ENCODE measurements at places on chromosomes 6 and 20.

- no peak for DNase-seq
These were observed 13.9 kb upstream of the CST7 start for GRCh38 chr20:24935140-24935539.

DNA sequence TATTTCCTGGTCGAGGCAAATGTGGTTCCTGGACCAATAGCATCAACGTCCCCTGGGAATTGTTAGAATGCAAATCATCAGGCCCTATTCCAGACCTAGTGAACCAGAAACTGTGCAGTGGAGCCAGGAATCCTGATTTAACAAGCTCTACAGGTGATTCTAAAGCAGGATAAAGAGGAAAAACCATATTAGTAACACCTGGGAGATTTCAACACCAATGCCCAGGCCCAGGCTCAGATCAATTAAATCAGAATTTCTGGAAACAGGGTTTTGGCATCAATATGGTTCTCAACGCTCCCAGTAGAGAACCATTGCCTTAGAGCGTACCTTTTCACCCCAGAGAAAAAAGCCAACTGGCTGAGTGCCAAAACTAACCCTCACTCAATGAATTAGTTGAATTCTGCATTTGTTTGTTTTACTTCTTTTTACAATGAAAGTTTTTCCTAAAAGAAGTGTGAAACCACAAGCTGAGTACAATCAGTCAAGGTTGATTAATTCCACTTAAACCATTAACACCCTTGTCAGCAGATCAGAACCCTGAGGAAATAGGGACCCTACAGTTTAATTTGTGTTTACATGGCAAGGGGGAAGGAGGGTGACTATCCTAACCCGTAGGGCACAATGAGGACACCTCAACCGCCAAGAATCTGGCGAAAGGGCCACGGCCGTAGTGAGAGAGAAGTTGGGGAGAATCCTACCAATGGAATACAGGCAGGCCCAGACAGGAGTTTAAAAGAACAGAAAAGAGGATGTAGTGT is 34.9 kb upstream of the LOC128125822 start:
- peak; percentile 21 for DNase-seq

DNA sequence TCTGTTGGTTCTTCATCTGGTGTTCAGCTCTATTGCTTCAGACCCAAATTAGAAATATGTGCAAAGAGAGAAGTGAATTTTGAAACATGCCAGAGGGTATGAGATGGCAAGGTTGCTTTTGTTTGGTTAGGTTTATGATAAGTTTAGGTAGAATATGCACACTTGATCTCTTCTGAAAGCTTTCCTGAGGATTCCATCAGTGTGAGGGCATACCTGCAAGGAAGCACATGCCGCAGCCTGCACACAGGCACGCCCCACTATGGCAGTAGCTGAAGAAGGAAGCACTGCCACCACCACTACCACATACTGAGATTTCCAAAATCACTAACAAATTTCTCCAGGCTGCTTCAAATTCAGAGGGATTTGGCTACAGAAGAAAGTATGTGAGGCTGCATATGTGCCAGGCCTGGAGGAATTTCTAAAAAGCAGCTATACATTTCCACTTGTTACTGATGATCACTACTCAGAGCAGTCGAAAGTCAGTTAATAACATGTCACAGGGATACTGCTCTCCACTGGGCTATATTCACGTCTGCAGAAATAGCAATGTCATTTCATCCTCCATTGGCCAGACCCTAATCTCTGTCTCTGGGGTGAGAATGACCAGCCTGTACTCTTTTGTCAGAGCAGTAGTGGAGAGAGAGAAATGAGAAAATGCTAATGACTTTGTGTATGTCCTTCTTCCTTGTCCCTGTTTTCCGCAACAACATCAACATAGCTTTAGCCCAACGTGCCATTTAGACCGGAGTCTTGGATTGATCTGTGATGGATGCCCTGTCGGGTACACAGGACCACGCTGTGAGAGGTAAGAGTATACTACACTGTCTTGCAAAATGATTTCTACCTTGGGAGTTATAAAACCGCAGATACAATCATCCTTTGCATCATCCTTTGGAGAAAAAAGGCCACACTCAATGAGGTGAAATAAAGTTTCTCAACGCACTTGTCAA is 396.7 kb downstream of the LAMA2 start:
- no peak for DNase-seq

DNA sequence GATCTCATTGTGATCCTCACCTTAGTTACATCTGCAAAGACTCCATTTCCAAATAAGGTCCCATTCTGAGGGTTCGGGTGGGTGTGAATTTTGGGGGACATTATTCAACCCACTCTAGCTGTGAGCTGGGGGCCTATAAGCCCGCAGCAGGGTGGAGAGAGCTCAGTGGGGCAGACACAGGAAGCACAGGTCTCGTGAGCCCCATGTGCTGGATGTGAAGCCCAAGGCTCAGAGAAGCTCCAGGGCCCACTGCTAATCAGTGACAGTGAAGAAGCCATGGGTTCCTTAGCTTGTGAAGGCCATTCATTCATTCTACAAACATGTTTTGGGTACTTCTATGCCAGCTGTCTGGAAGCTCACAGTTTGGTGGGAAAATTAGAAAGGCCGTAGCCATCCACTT is 47.5 kb downstream of the CHMP4B start:
- no peak for DNase-seq

- DNase-seq = no peak
These were observed 38.1 kb downstream of the CRYBG1 start for GRCh38 chr6:106398621-106399020.

DNA sequence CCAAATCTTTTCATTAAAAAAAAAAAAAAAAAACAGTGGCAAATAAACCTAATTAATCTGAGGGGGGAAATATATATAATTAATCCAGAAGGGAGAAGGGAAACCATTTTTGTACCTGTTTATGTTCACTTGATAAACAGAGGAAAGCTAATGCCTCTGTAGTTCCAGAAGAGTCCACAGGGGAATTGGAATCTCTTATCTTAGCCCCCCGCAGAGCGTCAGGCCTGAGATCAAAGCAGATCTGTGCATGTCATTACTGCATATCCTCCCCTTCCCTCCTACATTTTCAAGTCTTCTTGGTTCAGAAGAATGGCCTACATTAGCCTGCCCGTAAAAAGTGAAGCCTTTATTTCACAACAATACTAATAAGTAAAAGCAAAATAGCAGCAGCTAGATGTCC is 157.2 kb downstream of the PTPRT start:
- DNase-seq = peak; percentile 50

DNA sequence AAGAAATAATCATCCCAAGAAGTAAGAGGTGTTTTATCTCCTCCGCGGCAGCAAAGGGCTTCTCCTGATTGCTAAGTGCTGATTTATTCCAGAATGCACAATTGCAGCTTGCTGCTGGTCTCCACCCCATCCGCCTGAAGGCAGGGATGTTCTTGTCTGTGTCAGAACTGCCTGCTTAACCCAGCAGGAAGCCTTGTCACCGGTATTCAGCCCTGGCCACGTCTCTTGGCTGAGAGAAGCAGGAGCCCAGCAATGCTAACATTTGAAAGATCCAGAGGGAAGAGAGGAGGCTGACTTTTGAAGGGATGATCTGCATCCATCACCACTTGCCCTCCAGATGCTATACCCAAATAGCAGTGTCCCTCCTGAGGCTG is 4.2 kb downstream of the SCML4 start:
- DNase-seq = peak; percentile 93

- DNase-seq = no peak
These were observed 183.1 kb downstream of the GMPR start for GRCh38 chr6:16421462-16421960.

- DNase-seq = no peak
These were observed 227.2 kb downstream of the LY86 start for GRCh38 chr6:6815732-6816131.

DNA sequence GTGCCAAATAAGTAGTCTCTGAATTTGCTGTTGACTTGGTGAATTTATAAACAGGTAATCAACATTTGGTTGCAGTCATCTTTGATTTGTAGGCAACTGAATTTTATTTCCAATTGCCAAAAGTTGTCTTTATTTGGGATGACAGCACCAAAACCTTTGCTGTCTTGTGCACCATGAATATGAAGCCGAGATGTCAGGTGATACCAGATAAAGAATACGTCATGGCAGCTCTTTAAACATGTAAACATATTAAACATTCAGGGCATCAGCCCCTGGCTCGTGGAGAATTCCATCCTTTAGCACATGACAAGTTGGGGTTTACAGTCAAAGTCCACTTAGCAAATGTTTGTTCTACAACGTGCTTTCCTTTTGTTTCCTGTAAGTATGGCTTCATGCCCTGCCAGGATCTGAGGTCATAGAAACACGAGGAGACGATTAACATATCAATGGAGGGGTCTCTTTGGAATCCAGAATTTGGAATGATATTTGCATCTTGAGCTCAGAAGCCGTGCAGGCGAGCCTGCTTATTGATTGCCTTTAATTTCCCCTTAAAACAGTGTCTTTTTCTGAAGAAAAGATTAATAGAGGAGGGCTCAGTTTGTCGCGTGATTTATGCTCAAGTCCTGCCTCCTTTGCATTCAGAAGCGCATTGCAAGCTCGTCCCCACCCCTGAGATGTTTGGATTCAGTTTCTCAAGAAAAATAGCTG is 170.2 kb upstream of the ZNF217 start:
- DNase-seq = peak; percentile 67

DNA sequence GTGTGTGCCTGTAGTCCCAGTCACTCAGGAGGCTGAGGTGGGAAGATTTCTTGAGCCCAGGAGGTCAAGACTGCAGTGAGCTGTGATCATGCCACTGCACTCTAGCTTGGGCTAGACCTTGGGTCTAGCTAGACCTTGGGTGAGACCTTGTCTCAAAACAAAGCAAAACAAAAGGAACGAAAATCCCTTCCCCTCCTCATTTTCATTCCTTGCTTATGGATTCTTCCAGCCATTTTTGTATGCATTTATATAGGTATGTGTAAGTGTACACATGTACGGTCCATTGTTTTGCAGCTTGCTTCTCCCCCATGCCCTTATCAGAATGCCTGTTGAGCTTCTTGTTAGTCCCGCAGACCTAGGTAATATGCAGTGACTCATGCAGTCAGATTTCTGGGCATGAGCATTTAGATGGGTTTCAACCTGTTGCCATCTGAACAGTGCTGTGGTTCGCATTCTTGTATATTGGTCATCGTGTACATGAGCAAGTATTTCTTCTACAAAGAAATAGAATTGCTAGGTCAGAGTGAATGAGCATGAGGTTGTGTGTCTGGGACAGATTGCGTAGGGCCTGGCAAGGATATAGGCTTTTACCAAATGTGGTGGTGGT is 73.2 kb downstream of the ATRN start:
- DNase-seq = no peak

GRCh38 chr6:148736774-148737412 is 9.9 kb upstream of the UST start:
- no peak for DNase-seq

DNA sequence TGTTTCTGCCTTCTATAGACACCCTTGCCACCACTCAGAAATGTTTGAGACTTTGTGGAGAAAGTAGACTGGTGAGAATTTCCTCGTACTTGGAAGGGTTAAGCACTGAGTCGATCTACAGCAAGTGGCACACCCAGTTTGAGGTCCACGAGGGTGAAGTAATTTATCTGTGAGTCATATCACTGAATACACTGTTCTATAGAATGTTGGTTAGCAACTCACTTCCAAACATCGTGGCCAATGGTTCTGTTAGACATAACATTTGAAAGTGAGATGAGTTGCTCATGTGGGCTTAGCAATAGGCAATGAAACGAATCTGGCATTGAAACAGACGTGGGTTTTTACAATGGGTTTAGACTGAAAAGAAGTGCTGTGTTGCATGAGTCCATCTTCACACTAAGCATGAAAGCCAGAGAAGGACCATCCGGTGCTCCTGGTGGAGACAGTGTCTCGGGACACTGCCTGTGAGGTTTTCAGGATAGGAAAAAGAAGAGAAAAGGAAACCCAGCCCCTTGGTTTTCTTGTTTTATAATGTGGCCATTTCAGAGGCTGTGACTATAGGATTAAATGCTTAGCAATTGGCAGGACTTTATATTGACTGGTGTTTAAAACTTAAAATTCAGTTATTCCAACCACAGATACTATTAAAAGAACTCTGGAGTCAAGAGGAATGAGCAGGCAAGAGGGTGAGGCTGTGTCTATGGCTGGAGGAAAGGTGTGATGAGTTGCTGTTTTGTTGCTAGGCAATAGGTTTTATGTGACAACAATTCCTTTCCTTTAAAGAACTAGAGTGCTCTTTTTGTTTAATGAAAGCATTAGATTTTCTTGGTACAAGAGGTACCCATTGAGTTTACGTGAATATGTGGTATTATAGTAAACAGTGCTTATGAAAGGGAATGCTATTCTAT is 31.0 kb upstream of the EZR start:
- DNase-seq = peak; percentile 44

- DNase-seq = no peak
These were observed 10.7 kb downstream of the ZNF165 start for GRCh38 chr6:28090917-28091586.

DNA sequence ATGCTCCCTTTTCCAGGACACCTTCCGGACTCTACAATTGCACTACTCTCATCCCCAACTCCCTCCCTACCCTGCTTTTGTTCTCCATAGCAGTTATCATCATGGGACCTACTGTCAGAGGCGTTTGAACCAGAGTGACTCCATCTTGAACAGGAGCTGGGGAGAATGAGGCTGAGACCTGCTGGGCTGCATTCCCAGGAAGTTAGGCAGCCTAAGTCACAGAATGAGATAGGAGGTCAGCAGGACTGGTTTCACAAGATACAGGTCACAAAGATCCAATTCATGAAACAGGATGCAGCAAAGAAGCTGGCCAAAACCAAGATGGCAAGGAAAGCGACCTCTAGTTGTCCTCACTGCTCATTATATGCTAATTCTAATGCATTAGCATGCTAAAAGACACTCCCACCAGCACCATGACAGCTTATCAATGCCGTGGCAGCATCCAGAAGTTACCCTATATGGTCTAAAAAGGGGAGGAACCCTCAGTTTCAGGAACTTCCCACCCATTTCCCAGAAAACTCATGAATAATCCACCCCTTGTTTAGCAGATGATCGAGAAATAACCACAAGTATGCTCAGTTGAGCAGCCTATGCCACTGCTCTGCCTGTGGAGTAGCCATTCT is 15.6 kb downstream of the SLC13A3 start:
- DNase-seq = peak; percentile 51

DNA sequence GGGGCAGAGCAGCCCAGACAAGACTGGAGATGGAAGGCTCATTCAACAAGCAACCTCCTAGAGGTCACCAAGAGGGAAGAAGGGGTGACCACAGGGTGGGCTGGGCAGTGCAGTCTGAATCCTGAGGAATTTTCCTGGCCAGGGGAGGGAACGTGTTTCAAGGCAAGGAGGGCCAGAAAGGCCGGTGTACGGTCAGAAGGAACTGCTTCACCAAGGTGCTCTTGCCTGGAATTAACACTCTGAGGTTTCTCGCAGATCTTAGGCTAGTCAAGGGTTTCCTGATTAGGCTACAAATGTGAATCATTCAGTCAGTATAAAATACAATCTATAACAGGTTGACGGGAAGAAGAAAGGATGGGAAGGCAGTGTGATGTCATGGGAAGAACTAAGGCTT is 199.3 kb downstream of the LRFN2 start:
- DNase-seq = no peak
